NCI-H2029 treated with DMSO at 0.1 percent for 48 hours (cell line): ENCODE measurements at places on chromosomes 16 and 17.

- DNase-seq, result no peak
Measured at GRCh38 chr17:63665527-63666214, 34.3 kb downstream of the LIMD2 start.

DNA sequence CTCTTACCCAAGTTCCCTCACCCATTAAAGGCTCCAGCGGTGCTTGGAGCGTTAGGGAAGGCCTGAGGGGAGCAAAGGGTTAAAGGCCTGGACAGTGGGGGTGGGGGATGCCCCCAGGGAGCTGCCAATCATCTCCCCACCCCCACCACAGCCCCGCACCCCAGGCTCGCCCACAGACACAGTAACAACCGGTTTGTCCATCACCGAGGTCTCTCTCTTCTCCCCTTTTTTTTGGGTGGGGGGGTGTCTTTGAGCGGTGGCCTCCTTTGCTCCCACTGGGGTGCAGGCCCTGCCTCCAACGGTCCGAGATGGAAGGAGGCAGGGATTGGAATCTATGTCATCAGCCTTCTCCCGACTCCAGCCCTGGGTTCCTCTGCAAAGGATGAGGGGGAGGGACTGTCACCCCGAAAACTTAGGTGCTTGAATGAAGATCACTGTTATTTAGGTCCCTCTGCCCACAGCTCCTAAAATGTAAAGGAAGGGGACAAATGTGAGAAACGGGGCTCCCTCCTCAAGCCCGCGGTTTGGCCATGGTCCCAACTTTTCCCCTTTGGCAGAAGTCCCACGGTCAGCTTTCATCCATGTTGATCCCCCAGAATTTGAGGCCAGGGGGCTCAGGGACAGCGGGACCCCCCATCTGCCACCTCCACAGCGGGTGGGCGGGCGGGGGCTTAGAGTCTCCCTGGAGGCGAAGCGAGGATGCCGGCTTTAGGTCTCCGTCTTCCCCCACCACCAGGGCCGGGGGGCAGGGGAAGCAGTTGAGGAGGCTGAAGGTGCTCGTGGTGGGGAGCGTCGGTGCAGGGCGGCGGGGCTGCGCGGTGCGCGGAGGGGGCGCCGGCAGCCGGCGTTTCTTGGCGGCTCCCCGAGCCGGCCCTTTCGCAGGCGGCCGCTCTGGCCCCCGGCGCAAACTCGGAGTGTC, 1.7 kb downstream of the EPOP start:
- no peak for DNase-seq

DNA sequence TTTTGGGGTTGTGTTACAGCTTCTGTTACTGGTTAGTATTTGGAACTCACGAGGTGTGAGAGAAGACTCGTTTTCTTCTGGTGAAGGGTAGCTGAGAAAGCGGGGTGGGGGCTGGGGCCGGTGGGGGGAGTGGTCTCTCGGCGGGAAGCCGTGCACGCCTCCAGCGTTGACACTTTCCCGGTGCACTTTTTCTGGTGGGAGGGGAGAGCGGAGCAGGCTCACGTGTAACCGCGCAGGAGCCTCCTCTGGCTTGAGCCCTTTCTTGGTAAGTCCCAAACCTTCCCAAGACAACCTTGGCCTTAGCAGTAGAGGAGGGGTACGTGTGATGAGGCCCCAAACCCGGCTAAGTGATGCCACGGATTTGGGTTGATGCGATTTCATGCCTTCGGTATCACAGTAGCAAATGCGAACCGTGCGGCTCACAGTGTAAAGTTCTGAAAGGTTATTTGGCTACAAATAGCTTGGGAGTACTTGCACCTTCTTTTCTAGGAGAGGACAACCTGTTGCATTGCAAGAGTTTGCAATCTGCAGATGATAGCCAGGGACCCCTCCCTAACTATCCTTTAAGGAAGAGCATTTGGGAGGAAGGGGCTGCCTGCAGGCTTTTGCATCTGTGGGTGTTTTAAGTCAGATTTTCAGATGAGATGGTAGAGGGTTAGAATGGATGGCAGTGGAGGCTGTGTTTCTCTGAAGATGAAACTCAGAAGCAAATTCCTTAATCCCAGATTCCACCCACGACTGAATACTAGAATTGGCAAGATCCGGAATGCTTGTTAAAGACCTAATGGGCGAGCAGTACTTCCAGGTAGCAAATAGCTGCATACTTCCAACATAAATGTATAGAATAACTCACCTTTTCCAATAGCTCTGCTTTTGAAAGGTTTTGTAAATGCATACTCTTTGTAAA, 1.5 kb downstream of the HLF start:
- no peak for DNase-seq

DNA sequence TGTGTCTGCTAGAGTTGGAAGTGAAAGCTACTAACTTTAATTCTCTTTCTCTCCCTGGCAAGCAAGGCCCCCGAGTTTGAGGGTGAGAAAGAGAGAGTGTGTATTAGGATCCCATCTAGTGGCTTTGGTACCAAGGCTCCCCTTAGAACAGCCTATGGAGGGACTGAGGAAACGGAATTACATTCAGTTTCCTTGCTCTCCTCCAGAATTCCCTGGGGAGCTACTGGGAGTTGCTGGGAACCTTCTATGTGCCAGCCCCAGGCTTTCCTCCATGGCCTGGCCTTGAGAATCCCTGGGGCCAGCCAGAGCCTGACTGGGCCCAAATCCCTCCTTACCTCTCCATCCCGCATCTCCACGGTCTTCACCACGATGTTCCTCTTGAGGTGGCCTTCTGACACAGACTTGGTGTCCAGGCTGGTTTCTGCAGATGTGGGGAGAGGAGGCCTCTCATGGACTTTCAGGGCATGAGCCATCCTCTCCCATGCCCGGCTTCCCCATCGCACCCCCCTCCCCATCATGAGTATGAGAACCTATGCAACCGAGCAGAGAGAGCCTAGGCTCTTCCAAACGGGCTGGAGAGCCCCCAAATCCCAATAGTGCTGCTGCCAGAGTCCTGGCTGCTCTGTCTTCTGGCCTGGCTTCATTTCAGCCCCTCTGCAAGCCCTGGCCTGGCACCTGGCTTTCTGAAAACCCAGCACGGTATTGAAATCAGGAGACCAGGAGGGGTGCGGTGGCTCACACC, 7.4 kb downstream of the GFAP start:
- no peak for DNase-seq

- DNase-seq, result no peak
Measured at GRCh38 chr17:35784895-35785294, 10.5 kb downstream of the MMP28 start.
